Spinal cord (tissue), 10 donors: ENCODE measurements at places on chromosomes 6 and 20. TPM values are rescaled to one million over a fixed set of nuclear protein-coding genes. Genes with fewer than 3 reads are reported as not detected.

- DNase-seq: no peak
Observed at GRCh38 chr6:43758617-43759050, 11.4 kb upstream of the VEGFA start.

DNA sequence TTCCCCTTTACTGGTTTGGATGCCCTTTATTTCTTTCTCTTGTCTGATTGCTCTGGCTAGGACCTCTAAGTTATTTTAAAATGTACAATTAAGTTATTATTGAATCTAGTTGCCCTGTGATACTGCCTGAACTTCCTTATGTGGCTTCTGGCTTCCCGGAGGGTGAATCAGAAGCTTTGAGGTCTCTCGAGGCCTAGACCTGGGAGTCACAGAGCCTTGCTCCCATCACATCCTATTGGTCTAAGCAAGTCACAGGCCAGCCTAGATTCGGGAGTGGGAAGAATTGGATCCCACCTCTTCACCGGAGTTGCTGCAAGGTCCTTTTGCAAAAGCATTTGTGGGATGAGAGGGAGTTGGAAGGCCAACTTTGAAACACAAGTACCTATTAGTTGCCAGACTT is 15.2 kb downstream of the BCAS4 start:
- no peak for DNase-seq

- DNase-seq: no peak
Observed at GRCh38 chr6:48809245-48809644, 653.8 kb downstream of the MMUT start.

DNA sequence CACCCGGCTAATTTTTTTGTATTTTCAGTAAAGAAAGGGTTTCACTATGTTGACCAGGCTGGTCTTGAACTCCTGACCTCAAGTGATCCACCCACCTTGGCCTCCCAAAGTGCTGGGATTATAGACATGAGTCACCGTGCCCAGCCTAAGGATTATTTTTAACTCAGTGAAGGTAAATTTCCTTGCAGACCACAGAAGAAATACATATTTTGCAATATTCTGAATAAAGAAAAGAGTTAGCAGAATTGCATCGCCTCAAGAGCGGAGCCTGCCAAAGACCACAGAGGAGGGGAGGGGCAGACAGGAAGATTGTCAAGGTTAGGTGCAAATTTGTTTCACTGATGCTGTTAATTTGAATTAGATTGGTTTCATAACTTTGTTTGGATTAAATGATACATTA is 47.4 kb downstream of the SOD2 start:
- no peak for DNase-seq

- no peak for DNase-seq
Observed at GRCh38 chr6:139642346-139642745, 267.9 kb upstream of the CITED2 start.

DNA sequence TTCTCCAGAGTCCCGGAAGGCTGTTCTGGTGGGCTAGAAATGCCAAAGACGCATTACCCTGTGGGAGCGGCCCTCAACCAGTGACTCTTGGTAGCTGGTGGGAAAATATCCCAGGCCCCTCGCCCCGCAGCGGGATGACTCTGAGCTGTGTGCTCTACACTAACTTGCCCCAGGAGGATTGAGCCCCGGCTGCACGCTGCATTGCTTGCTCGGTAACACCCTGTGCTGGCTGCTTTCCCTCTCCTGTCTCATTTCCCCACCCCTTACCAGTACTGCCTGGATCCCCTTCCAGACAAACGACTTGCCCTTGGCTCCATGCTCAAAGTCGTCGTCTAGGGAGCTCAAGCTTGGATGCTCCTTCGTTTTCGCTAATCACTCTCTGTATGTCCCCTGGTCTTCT is 411.8 kb upstream of the SULF2 start:
- DNase-seq: no peak

GRCh38 chr20:32248043-32248442 is 29.4 kb upstream of the KIF3B start:
- DNase-seq: no peak

GRCh38 chr6:5083813-5084359 is 1.3 kb upstream of the PPP1R3G start:
- DNase-seq: no peak

- no peak for DNase-seq
Observed at GRCh38 chr6:170032197-170032596, 258.7 kb downstream of the DLL1 start.

Gene BPI
- 8.7 TPM for total RNA-seq

Gene SLC32A1
- total RNA-seq: 3.1 TPM

Gene GPLD1
- total RNA-seq: 7.7 TPM

Gene BAK1
- 5.3 TPM for total RNA-seq

Gene TMEM63B
- total RNA-seq: 41.6 TPM

Gene HCK
- 12.4 TPM for total RNA-seq

Gene EYS
- 3.5 TPM for total RNA-seq
